ENCODE measurements at places on chromosomes 5 and 9.

GRCh38 chr9:135960411-135961276 lies 529 bp downstream of the UBAC1 start:
- DNase-seq = no peak

GRCh38 chr5:94945656-94946055 lies 327.2 kb downstream of the SLF1 start:
- DNase-seq = no peak

- no peak for DNase-seq
These were observed 147.0 kb downstream of the CSNK1G3 start for GRCh38 chr5:123659011-123659410.

- DNase-seq = no peak
These were observed 18.1 kb downstream of the VAV2 start for GRCh38 chr9:133973791-133974630.

DNA sequence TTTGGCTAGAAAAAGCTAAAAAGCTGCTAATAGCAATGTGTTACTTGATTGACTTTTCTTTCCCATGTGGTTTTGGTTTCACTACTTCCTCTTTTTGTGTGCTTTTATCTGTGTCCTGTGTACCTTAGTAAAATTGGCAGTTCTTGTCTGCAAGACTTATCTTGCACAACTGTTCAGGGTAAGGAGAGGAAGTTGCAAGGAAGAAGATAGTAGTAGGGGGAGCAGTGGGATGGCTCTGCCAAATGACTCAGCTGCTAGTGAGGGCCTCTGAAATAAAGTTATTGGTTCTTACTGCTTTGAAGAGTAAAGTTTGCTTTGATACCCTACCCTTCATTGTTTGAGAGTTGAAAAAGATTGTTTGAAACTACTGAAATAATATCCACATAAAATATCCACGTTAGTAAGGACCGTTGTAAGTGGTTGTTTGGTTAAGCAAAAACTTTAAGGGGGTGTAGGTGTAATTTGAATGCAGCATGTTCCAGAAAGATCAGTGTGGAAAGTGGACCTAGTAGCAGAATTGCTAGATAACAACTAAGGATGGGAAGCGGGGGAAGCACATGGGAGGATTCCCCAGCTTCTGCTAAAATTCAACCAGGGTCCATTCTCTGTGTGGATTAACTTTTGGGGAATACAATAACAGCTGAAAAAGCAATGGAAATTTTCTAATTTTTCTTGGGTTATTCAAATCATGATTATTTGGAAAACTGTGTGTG lies 123.5 kb downstream of the SCAMP1 start:
- DNase-seq = no peak

DNA sequence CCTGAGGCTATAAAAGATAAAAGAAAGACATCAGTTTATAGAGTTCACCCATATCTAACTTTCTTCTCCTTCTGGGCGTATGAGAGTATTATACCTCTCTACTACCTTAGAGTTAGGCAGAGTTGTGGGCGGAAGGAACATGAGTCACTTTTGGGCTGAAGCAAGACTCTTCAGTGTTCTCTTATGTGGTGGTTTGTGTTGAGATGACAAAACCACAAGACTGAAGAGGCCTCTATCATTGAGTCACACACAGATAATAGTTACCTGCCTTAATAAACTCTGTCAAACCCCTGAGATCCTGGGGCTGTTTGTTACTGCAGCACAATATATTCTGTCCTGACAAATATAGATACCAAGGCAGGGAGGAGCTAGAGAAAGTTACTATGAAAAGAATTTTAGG lies 184.2 kb downstream of the EFNA5 start:
- no peak for DNase-seq

- DNase-seq = peak; percentile 31
These were observed 128.9 kb upstream of the CCNH start for GRCh38 chr5:87541676-87542075.

DNA sequence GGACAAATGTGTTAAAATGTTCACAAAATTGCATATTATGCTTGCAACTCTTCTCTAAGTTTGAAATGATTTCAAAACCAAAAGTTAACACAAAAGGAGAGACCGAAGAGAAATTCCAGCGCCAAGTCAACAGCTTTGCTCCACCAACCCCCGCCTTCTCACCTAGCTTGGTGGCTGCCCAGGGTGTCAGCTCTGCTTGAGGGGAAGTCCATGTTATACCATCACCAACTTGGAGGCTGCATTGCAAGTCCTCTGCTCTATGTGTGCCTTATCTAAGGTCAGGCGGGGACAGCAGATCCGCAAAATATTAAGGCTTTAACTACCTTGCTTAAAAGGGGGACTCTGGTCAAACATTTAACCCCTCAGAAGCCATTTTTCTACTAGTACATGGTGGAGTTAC lies 14.6 kb downstream of the CCNJL start:
- DNase-seq = no peak

DNA sequence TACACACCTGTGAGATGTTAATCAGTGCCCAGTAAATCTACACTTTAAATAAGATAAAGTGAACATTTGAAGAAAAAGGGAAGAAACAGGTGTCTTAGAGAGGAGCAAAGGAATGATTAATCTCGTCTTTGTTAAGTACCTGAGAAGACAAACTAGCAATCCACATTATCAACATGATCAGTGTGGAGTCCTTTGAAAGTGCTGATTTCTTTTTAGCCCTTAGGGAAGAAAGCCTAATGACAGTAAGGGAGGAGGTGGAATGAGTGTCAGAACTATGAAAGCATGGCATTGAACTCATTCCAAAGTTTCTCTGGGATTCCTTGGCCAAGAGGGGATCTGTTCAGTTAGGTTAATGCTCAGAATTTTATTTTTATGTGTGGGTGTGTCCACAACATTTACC lies 1109.0 kb upstream of the ACO1 start:
- DNase-seq = no peak

- DNase-seq = no peak
These were observed 706.6 kb downstream of the EFNA5 start for GRCh38 chr5:106964132-106964531.

DNA sequence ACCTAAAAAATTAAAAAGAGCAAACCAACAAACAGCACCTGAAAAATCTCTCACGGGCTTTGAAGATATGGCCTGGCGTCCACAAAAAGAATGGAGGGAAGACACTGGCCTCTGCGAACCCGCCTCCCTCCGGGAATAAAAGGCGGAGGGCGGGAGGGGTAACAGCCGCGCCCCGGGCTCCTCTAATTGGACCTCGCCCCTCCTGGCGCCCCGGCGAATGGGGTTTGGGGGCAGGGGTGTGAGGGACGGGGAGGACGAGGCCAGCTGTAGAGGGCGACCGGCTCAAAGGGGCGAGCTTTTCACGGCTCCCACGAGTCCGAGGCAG lies 753 bp downstream of the FANCC start:
- DNase-seq = no peak

DNA sequence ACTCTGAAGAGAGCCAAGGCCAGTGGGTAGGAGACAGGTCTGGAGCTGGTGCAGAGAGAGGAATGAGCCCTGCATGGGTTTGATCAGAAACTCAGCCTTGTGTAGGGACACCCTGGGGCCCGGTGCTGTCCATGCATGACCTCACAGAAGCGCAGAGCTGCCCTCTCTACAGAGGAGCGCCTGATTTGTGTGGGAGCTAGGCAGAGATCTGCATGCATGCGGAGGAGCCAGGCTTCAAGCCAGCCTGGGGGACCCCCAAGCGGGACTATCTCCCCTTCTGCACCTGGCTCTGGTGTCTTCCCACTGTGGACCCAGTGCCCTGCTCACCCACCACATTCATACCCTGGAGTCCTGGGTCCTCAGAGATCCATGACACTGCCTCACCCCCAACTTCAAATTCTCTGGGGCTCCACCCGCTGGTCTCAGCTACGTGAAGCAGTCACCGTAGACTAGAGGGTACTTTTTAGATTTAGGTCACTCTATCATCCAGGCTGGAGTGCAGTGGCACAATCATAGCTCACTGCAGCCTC lies 2.6 kb upstream of the LCN2 start:
- DNase-seq = no peak

DNA sequence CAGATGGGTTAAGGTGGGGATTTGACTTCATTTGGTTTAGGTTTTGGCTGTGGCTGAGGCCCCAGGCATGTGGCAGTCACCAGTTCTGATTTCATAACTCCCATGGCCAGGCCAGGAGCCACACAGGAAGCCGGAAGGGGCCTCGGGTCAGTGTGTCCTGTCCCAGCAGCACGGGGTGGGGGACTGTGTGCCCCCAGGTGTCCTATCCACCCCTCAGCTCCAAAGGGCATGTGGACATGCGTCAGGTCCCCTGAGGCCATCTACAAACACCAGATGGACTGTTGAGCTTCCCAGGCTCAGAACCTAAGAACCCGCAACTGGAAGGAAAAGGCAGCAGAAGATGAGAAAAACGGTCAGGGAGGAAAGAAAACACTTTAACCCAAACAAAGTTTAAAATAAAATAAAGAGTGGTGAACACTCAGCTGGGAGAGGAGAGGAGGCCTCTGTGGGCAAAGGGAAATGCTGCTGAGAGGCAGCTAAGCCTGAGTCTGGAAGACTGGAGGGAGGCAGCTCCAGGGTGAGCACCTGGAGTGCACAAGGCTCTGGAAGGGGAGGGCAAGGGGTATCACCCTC lies 260.8 kb downstream of the AUH start:
- no peak for DNase-seq

DNA sequence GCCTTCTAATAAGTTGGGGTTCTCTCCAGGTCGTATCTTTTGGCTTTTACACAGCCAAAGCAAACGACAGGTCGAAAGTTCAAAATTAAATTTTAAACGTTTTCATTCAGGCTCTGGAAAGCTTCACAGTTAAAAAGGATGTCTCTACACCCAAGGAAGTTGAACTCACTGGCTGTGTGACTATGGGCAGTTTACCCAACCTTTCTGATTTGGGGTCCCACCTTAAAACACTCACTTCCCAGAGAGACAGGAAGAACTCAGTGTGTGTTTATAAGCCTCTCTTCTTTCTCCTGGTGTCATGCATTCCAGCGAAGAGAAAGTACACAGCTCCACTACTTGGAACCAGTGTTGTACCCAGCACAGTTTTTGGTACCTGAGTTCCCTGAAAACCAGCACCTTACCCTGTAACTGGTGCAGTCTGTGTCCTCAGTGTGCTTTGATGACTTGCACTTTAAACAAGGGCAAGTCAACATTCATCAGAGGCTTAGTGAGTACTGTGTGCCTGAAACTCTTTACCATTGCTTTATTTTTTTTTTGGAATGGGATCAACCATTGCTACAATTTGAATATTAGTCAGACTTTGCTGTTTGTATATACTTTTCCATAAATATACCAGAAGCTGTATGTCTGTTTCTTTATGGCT lies 1.7 kb downstream of the SRD5A1 start:
- DNase-seq = no peak

- no peak for DNase-seq
These were observed 372.6 kb downstream of the EBF1 start for GRCh38 chr5:158727136-158727535.

DNA sequence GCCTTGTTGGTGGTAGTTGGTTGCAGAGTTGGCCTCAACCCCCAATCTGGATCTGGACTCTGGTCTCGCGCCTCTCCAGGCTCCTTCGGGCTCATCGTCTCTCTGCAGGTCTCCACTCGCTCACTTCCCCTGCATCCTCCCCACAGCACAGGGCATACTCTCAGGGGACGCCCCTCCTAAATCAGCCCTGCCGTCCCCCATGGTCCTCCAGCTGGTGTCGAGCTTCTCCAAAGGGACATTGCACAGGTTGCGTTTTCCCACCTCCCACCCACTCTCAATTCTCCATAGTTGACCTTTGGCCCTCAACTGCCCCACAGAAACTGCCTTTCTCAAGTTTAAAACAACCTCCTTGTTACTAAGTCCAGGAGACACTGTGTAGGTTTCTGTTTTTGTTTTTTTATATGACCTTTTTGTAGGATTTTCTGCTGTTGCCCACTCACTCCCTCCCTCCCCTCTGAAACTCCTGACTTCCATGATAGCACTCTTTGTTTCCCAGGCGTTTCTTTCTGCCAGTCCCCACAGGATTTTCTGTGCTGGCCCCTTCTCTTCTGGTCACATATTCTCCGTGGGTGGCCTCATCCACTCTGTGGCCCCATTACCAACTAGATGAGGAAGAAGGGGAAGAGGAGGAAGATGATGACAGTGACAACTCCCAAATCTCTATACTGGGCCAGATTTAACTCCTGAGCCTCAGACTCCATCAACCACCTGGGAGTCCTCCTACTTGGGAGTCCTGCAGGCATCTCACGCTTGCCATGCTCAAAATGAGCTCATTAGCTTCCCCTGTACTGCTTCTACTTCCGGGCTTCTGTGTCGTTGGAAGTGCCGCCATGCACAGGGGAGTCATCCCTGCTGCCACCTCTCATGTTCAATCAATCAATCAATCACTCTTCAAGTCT lies 50.3 kb downstream of the ALG2 start:
- no peak for DNase-seq

GRCh38 chr5:40826489-40827187 lies 8.4 kb downstream of the RPL37 start:
- DNase-seq = no peak

- no peak for DNase-seq
These were observed 85.8 kb downstream of the FGF1 start for GRCh38 chr5:142600092-142600491.

- no peak for DNase-seq
These were observed 16.0 kb upstream of the ANGPTL2 start for GRCh38 chr9:127138444-127138843.

DNA sequence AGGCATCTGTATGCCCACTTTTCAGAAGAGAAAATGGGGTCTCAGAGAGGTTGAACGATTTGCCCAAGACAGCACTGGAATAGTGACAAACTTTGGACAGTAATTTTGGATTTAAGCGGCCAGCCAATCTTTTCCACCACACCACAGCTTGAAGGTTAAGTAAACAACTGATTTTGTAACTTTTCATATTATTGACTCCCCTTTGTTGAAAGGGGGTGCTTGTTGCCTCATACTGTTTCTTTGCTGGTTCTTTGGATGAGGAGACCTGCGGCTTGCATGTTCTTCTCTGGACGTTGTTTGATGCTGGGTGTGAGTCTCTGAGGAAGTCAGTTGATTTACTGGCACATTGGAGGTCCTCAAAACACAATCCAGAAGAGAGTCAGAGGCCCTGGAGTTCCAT lies 11.7 kb upstream of the GABBR2 start:
- DNase-seq = no peak

Data from forelimb muscle (tissue), 1 donor.